GF-D8 (cell line): ENCODE measurements at places on chromosomes 3 and 15.

DNA sequence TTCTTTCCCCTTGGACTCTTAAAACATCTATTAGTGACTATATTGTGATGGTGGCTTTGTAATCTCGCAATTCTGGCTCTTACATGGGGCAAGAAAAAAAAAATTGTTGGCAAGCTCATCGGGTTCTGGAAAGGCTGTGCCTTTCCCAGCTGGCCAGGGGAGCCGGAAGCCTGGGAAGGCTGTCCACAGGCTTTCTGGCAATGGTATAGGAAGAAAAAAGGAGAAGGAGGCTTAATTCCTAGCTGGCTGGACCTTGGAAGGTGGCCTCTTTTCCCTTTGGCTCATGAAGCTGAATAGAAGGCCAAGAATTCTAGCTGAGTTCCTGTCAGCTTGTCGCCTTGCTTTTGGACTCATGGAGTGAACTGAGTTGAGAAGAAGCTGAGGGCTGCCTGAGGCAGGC lies 243.5 kb upstream of the SEMA6D start:
- no peak for DNase-seq

DNA sequence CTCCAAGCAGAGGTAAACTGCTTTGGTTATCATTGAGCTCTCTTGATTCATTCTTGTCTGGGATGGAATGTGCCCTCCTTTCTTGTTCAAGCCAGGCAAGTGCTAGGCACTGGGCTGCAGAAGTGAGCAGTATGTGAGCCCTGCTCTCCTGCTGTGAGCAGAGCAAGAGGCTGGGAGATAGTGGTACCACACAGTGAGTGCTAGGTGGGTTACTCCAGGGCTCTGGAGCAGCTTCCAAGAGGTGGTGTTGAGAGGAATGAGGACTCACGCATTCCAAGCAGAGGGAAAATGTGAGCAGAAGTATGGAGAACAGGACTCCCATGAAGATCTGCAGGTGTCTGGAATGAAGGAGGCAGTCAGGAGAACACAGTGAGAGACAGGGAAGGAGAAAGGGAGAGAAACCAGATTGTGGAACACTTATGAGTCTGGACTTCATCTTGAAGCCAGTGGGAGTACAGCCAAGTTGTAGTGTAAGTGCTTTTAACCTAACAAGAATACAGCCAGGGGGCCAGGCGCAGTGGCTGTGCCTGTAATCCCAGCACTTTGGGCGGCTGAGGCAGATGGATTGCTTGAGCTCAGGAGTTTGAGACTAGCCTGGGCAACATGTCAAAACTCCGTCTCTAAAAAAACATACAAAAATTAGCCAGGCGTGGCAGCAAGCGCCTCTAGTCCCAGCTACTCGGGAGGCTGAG lies 199.9 kb upstream of the CTDSPL start:
- DNase-seq, result no peak

DNA sequence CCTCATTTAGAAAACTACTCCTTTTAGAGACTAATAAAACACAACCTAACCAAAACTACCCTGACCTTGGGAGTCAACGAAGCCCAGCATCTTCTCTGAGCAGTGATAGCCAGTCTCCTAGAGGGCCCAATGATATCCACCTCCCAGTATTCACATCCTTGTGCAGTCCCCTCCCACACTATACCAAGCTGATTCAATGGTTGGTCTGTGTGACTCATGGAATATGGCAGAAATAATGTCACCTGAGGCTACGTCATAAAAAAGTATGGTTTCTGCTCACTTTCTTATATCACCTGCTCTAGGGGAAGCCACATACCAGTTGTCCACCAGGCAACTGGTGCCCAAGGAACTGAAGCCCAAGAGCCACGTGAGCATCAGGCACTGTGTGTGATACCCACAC lies 21.4 kb upstream of the USF3 start:
- no peak for DNase-seq

DNA sequence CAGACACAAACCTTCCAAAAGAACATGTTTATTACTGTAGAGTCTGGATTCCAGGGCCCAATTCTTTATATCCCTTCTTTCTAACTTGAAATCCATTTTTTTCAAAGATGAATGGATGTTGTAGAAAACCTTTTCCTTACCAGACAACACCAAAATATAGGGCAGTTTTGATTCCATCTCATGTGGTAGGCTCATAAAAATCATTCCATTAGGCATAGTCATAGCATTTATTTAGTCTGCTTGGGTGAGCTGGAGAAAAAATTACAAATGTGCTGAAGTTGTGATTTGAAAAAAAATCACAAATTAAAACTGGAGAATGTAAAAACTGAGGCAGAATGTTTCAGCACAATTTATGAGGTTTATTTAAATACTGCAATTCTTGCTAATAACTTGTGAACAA lies 199.3 kb upstream of the TBC1D5 start:
- no peak for DNase-seq

DNA sequence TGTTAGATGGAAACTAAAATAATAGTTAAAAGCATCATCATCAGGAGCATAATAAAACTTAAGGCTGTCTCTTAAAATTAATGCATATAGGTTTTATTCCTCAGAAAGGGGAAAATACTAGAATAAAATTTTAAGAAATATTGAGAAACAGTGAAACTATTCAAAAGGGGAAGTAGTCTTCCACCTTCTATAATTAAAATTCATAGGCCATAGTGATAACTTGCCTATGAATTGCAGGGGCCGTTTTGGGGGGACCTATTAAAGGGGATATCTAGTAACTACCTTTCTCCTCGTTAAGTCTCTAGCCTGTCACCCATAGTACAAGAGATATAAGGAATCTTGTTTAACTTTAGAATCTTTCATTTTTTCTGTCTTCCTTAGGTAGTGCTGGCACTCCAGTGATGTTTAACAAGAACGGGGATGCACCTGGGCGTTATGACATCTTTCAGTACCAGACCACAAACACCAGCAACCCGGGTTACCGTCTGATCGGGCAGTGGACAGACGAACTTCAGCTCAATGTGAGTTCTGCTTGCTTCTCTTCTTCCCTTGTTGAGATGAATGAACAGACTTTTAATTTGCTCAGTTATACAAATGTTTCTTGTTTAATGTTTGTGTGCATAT lies 600.4 kb downstream of the GRM7 start:
- DNase-seq, result no peak

DNA sequence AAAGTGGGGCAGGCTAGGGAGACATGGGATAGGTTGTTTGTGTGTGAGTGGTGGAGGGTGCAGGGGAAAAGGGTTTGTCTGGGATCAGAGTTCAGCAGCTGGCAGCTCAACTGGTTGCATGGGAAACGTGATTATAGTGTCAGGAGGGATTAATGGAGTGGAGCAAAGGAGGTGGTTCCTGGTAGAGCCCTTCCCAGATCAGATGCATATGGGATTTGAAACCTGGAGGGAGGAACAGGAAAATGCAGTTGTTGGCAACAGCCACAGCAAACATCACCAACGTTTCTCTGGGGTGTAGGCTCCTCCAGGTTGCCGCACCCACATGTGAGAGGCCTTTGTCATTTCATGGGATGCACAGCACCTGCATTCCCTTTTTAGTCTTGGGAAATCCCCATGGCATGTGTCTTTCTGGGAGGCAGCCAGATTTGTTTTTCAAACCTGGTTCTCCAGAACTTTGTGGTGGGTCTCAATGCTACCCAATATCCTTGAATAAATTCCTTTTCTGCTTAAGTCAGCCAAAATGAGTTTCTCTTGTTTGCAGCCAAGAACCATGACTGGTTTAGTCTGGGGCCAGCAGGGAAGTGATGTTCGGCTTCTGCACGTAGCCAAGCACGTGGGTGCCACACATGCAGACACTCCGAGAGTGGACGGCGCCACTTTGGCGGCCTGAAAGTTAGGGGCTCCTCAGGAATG lies 61.3 kb downstream of the BDH1 start:
- DNase-seq, result no peak

DNA sequence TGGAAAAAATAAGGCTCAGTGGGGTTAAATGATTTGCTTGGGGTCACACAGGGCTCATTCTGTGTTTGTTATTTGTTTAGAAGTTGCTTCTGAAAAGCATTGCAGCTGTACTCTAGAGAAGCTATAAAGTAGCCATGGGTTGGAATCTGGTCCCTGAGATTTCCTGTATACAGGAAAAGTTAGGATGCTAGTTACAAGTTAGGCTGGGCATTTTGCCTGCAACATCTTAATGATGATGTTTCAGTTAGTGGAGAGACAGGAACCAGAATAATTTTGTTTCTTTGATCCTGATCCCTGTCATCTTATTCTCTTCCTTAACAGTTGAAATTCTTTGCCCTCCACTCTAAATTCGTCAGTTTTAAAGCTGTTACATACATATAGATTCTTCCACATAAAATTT lies 445.3 kb downstream of the OTOL1 start:
- DNase-seq, result no peak

DNA sequence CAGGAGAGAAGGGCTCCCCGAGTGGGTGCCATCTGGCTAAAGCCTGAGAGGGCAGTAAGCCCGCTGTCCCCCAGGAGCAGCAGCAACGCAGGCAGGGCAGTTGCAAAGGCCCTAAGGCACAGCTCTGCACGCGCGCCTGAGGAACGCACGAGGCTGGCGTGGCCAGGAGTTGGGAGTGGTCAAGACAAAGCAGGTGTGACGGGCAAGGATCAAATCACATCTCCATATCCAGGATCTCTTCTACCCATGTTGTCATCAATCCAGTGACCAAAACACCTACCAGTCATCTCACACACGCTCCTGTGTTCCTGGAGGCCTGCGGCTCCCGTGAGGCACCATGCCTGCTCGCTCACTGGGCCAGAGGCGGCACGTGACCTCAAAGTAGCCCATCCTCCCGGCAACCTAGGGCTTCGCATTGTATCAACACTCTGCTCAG lies 59.5 kb downstream of the ERC2 start:
- DNase-seq, result no peak

DNA sequence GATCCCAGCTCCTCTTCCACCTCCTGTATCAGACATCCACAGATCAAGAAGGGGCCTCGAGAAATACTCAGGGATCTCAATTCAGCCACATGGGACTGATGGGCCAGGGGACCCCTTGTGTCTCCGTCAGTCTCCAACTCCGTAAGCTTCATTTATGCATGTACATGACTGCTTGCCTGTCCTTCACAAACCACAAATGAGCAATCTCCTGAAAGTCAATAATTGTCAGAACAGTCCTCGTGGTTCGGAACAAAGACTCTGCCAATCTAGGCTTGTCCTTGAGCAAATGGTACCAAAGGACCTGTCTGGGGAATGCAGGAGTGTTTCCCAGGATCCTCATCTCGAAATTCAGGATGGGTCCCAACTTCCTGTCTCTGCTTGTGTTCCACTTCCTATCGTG lies 20.8 kb downstream of the SLC12A8 start:
- no peak for DNase-seq

DNA sequence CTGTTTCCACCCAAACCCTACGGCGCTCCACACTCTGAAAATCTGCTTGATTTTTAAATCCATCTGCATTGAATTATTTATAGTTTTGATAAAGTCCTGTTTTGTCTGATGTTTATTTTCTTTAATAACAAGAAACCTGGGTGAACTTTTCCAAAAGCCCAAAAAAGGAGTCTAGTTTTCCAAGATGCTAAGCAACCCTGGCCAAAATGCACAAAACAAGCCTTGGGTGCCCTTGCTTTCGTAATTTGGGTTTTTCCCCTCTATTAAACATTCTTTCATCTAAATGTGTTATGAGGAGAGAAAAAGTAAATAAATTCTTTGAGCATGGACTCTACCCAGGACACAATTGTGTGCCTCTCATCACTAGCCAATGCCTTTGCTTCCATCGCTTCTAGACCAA lies 468.9 kb downstream of the MCTP2 start:
- no peak for DNase-seq

GRCh38 chr15:52642386-52643361 lies 36.5 kb downstream of the ATOSA start:
- no peak for DNase-seq

DNA sequence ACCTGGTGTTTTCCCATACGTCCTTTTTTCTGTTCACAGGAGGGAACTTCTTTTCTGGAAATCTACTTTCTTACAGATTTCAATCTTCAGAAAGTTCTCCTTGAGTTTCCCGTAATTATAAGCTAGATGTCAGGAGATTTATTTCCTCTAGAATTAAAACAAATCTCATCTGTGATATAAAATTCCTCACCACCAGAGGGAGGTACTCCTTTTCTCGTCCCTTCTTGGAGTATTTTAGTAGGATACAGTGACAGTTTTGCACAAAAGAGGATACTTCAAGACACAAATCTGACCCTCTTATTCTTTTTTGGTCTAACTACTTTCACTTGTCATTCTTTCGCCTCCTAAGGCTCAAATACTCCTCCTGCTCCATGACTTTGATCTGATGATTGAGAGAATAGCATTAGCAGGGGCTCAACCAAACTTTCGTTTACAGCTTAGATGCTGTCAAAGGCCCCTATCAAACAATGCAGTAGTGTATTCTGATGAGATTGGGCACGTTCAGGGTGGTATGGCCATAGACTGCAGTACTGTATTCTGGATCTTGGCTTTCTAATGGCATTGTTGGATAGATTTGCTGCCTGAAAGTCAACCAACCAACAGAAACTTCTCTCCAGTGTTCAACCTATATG lies 38.0 kb downstream of the TMEM41A start:
- DNase-seq, result no peak

DNA sequence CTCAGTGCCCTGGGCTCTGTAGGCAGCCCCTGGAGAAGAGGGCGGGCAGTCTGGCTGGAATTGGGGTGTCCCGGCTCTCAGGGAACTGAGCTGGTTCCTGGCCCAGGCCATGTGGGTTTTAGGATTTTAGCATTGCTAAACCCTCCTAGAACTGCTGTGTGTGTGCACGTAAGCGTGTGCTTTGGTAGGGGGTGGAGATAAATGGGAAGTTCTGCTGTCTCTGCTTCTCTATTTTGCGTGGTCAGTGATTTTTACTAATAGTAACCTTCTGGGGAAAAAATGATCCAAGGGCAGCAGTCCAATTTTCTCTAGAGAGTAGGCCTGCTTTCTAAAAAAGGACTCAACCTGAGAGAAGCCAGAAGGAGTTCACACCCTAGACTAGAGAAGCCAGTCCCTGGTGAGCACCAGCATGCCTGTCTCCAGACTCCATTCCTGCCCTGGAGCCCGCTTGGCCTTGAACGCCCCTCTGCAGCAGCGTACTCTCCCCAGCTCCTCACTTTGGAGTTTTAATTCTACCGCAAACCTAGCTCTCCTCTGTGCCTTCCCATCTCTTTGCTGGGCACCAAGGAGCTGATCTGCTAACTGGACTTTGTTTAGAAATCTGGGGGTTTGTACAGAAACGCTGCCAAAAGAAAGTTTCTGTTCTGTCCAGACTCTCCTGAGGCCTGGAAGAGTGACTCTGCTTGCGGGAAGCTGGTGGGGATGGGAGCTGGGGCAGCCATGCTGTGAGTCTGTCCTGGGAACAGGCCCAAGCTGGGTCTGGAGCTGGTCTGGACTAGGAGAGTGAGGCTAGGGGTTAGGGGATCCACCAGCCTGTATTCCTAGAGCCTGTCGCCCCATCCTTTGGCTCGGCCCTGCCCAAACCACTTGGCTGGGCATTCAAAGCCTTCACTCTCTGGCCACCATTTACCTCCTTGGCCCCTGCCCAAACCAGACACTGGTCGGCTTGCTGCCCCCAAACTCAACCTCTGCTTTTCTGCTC lies 19.7 kb downstream of the CORO2B start:
- no peak for DNase-seq
